ENCODE measurements at places on chromosomes 1 and 21.

DNA sequence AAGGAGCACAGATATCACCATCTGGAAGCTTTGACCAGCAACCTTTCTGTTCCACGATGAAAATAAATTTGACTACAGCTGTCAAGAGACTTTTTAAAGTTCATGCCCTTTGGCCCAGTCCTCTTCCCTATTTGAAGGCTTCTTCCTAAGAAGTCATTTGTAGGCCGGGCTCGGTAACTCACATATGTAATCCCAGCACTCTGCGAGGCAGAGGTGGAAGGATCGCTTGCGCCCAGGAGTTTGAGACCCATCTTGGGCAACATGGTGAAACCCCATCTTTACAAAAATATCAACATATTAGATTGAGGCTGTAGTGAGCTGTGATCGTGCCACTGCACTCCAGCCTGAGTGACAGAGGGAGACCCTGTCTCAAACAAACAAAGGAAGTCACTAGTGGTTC, 58.3 kb upstream of the IFFO2 start:
- no peak for DNase-seq

- DNase-seq = no peak
These were observed 33.3 kb upstream of the PGBD5 start for GRCh38 chr1:230459465-230459864.

DNA sequence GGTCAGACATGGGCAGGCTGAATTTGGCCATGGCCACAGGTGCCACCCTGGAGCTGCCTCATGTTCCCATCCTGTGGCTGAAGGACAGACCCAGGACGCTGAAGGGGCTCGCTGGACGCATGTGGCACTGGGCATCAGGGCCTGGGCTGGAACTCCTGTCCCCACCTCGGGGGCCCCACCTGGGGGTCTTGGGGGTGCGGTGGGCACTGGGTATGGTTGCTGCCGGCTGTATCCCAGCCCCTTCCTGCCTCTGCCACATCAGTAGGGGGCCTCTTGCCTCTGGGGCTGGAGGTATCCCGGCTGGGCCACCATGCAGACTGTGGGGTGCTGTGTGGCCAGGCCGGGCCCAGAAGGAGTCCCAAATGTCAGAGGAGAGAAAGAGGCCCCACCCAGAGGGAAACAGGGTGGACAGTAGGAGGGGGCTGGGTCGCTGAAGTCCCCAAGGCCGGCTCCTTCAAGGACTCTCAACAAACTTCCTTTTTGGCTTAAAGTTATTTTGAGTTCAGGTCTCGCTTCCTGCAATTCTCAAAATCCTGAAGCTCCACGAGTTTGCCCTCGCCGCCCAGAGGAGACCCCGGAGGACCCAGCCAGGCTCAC, 78.7 kb downstream of the SIK1 start:
- no peak for DNase-seq

DNA sequence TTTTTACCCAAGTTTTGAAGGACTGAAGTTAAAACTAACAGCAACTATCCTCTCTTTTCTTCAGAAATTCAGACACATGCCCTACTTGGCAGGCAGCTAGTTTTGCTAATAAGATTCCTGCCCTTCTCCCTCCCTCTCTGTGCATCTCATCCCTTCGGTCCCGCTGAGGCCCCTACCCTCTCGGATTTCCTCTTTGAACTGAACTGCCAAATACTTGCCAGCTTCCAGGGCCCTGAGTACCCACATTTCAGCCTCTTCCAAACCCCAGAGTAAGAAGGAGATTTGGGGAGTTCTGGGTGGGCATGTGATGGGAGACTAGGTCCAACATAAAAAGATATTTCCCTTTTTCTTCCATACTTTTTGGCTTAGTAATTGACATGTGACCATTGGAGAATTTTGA, 116.5 kb upstream of the JUN start:
- DNase-seq = no peak

GRCh38 chr1:77089756-77090155, 129.5 kb downstream of the PIGK start:
- DNase-seq = no peak

DNA sequence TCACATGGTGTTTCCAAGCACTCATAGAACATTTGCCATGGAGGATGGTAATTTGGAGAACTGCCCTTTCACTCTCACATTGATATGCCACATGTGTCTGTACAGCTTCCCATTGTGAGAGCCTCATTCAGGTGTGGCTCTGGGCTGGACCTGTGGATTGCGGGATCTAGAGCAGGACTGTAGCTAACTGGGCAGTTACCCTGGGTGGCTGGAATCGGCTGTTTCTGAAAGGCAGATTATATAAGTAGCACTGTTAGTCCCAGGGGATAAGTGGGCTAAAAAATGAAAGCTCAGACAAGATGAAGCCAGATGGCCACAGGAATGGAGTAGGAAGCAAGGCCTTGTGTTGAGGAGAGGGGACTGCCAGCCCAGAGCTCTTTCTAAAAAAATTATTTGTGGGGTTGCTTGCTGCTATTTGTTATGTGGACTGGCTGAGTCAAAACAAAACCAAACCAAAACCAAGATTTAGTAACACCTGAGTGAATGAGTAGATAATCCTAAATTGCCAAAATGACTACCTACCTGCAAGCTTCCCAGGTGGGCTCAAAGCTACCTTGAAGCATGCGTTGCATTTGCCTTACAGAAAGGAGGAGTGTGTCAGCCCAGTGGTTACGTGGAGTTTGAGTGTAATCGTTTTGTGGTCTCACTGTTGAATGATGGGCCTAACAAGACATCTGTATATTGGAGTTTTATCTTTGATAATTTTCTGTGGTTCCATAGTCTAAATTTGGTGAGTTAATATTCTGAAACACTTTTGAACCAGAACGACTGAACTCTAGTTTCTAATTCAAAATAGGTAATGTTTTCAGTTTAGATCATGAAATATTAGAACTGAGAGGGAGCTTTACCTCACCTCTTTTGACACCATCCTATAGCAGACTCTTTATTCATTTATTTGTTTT, 58.0 kb downstream of the SDCCAG8 start:
- DNase-seq = no peak

DNA sequence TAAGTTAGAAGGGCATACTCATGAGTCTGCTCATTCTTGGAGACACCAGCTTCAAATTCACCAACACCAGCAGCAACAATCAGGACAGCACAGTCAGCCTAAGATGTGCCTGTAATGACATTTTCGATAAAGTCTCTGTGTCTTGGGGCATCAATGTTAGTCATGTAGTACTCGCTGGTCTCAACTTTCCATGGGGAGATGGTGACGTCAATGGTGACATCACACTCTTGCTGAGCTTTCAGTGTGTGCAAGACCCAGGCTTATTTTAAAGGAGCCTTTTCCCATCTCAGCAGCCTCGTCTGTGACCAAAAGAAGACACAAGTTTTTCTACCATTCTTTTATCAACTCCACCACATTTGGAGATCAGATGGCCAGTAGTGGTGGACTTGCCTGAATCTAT, 75.5 kb downstream of the SERINC2 start:
- no peak for DNase-seq

DNA sequence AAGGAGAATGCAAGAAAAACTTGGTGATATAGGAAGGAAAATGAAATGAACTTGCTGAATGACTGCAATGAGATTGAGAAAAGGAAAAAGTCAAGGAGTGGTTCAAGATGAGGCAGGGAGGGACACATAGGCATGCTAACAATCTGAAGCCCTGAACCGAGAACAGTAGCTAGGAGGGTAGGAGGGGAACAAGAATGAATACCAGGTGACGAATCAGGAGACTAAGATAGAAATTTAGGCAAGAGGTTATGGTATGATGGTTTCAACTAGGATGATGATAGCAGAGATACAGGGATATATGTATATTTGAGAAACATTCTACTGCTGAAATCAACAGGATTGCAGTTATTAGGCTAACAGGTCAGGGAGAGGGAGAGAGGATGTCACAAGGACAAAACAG, 44.1 kb downstream of the SMYD3 start:
- no peak for DNase-seq

DNA sequence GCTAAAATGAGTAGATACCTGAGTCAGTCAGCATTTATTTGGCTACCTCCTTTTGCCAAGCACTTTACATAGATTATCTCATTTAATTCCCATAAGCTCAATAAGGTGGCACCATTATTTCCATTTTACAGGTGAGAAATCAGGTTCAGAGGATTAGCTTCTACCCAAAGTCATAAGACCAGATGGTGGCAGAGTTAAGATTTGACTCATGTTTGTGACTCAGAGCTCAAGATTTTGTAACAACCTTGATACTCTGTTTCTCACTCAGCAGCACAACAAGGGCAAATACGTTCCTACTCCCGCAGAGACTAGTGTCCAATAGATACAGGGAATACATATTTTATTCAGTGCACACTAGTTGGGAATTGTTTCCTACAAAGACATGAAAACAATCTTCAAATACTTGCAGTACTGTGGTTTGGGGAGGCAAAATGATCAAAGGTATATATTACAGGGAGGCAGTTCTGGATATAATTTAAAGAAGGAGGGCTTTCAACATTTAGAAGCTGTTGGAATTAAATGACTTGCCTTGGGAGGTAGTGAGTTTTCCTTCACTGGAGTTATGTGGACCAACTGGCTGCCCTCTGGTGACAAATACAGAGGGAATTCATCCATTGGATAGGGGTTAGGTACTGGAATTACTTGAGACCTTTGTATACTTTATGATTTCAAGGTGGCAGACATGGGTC, 3.6 kb downstream of the LEPR start:
- no peak for DNase-seq

DNA sequence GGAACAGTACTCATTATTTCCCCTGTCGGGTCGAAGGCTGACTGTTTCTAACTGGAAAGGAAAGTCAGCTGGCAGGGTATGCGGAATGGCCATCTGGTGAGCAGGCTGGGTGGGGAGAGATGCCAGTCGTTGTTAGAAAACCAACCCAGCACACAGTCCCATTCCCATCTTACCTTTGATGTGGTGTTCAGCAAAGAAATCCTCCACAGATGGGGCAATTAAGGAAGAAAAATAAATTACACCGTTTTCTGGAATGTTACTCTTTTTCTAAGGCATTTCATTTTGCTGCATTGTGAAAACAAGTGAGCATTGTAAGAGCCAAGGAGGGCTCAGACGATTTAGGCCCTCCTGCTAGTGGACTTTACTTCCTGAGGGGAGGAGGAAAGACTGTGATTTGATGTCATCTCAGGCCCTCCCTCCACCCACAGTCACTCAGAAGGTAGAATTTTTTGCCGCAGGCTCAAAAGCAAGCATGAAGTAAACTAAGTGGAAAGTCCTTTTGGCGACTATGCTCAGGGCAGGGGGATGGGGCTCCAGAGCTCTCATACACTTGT, at the start of gene SLC16A4:
SLC16A4 (minus strand) TSS at position 335 of the 554 bp plus-strand sequence. CDS start 1,703 bp downstream, outside the sequence.
- DNase-seq = no peak

- DNase-seq = no peak
These were observed 49.6 kb upstream of the LRP8 start for GRCh38 chr1:53377438-53377841.

DNA sequence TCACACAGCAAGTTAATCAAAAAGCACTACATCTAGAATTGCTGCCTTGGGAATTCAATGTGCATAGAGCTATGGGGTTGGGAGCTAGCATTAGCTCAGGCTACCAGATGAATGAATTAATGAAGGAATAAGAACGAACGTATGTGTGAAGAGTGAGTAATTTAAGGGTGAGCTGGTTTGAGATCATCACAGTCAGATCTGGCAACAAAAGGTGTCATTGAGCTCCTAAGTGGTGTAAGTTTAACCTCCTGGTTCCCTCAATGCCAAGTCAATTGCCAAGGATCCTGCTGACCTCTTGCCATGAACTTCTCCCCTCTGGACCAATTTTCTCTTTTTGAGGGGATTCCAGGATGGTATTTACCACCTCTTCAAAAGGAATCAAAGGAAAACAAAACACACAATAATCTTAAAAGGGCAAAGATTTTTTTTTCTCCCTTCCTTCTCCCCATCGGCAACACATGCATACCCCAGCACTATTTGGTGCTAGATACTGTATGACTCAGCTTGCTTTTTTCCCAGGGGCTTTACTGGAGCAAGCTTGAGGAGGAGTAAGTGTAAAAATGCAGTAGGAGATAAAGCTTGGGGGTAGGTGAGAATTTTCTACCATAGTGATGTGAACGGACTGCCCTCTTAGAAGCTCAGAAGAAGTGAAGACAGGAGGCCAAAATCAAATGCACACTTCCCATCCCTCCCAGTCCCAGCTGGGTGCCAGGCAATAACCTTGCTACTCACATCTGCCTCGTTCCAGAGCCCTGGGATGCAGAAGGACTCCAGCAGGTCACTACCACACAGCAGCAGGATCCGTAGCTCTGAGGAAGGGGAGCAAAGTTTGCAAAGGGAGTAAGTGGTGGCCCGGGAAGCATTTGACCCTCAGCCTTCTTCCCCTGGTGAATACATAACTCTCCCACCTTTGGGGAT, 92.0 kb downstream of the LAMC2 start:
- no peak for DNase-seq

DNA sequence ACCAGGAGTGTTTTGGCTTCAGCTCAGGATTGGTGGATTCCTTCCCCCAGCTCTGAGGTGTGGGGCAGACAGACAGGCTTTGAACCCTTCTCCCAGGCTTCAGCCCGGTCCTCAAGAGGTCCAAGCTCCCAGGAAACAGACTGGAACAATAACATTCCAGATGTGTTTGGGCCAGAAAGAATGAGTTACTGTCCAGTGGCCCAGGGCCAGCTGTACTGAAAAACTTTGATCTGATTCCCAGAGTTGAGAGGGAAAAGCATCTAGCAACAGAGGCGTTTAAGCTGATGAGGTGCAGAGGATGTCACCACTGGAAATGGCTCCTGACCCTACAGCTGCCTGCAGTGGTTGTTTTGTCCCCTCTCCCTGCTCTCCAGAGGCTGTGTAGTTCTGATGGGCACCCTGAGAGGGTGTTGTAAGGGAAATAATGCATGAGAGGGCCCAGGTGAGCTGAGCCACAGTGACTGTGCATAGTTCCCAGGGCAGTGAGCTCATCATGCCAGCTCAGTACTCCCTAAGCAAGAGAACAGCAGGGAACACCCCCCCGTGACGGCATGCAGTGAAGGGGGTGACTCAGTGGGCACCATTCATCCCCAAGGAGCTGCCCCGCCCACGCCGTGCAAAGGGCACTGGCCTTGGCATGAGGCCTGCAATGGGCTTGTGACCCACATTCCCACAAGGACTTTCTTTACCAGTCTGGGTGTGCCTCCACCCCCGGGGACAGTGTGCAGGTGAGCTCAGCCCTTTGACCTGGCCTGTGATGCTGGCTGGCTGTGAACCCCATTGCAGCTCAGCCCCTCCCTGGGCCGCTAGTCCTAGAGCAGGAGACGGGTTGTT, 13.8 kb upstream of the SFN start:
- no peak for DNase-seq

- DNase-seq = no peak
These were observed 69.3 kb downstream of the MAN1A2 start for GRCh38 chr1:117436513-117436912.

DNA sequence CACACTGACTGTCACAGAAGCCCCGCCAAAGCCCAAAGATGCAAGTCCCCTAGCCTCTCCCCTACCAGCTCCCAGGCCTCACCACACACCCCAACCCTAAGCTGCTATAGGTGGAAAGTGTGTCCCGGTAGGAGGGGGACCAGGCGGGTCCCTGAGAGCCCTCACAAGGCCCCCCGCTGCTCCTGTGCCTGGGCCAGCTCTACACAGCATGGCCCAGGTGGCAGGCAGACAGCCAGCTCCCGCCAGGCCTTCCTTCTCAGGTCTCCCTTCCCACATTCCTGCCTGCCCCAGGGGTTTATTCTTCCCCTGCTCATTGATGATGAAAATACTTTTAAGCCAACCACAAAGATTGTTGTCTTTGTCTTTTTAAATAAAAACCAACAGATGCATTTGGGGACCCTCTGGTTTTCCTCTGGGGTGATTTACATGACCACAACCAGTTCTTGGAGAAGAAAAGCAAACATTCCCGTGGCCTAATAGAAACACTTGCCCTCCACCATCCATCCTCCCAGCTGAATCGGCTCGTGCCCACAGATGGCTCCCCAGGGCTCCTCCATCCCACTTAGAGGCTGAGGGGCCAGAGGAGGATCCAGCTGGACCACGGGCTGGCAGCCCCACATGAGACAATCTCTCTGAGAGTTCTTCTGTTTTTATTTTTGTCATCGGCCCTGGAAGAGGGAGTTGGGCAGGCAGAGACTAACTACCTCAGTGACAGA, 93.1 kb downstream of the DMRTB1 start:
- DNase-seq = no peak

All from stimulated activated CD4-positive, alpha-beta T cell treated with anti-CD3 and anti-CD28 coated beads, Interleukin-1b, Interleukin-23, amount 100 ng/mL, for 1 hour (primary cell).